Stimulated activated CD4-positive, alpha-beta T cell treated with anti-CD3 and anti-CD28 coated beads, Interleukin-12 subunit alpha, Interleukin-12 subunit beta, amount 100 ng/mL, for 4 hours (primary cell): ENCODE measurements at places on chromosomes 2 and 18.
A peak's percentile ranks its signal among the peaks of the same experiment; 100 is the strongest.

DNA sequence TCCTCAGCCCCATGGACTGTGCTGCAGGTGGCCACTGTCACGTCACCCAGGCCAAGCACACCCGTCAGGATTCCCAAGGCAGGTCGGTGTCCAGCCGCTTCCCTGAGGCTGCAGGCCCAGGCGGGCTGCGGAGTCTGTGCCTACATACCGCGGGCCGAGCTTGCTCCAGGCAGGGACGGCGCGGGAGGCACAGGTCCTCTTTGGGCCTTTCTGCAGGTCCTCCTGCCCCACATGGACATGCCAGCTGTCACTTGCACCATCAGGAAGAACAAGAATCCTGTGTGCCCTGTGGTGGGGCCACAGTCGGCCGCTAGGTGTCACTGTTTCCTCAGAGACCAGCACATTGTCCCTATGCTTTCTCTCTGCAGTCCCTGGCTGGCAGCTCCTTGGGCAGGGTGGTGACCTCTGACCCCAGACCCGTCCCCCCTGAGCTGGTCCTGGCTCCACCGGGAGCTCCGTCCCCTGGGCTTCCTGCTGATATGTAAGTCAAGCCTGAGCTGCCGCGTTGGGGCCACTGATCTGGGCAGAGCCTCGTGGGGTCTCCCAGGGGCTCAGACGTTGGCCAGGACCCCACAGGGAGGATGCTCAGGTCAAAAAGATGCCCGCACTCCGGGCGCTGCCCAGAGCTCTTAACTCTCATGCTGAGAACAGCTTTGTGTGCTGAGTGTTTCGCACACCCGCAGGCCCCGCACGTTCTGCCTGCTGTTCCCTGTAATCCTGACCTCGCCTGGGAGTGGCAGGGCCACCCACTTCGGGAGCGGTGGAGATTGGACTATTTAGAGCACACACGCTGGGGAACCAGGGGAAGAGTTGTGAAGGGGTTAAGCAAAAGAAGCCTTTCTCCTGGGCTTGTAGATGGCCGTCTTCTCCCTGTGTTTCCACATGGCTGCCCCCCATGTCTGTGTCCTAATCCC is 17.3 kb upstream of the AGXT start:
- peak; percentile 83 for DNase-seq

GRCh38 chr2:234971496-234971895 is 19.7 kb downstream of the SH3BP4 start:
- DNase-seq = no peak

DNA sequence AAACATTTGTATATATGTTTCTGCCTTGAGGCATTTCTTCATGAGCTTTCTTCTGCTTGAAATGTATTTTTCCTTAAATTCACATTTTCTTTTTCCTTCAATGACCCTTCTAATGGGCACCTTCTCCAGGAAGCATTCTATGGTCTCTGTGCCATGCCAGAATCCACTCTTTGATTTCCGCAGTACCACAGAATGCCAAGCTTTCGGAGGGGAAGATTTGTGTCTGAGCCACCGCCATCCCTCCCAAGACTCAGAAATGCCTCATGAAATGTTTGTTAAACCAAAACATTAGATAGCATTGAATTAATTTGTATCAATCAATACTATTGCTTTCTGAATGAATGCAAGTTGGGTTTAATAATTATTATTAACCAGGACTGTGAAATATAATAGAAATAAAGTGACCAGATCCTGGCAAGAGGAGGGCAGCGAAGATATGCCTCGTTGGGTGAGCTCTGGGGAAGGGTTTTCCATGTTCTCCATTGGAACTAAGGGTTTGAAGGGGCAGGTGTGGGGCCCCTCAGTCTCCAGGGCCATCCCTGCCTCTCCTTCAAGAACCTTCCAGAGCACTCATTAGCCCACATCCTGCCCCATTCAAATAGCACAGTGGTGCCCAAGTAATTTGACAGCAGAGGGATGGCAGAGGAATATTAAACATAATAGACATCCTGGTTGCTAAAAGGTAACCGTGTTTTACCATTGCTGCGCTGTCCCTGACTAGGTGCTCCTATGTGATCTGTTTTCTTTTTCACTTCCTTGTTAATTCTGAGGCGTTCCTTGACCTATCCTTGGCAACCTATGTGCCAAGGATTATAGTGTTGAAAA is 189.6 kb downstream of the MYCN start:
- no peak for DNase-seq

GRCh38 chr2:101153787-101154186 is 2.6 kb upstream of the TBC1D8 start:
- no peak for DNase-seq

- no peak for DNase-seq
Measured at GRCh38 chr2:128379021-128380015, 60.6 kb upstream of the HS6ST1 start.

DNA sequence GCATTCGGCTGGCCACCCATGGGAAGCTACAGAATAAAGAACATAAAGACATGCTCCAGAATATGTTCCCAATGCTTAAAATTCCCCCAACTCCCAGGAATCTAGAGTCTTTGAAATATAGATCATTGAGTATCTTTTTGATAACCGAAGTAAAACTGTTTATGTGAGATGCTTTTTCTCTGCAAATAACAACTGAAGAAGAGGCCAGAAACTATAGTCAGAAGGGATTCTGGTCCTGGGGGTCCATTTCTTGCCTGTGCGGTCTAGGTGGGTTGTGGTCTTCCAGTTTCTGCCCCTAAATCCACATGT is 30.6 kb upstream of the SLC66A3 start:
- no peak for DNase-seq

- DNase-seq = no peak
Measured at GRCh38 chr2:226190479-226191252, 609.0 kb downstream of the IRS1 start.
